ENCODE measurements at places on chromosomes 2 and 18.
A peak's percentile ranks its signal among the peaks of the same experiment; 100 is the strongest.

- no peak for DNase-seq
These were observed 507.1 kb downstream of the TMEM182 start for GRCh38 chr2:103268841-103269498.

DNA sequence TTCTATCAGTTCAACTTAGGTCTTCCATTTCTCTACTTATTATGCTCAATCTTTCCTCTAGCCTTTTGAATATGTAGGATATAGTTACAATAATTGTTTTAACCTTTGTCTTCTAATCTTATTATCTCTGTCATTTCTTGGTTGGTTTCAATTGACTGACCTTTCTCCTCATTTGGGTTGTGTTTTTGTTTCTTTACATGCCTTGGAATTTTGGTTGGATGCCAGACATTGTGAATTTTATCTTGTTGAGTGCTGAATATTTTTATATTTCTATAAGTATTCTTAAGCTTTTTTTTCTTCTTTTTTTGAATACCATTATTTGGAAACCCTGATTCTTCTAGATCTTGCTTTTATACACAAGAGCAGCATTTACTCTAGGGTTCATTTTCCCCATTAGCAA lies 30.7 kb upstream of the TMEM247 start:
- no peak for DNase-seq

- DNase-seq: no peak
These were observed 5.4 kb downstream of the RAB11FIP5 start for GRCh38 chr2:73107211-73107926.

DNA sequence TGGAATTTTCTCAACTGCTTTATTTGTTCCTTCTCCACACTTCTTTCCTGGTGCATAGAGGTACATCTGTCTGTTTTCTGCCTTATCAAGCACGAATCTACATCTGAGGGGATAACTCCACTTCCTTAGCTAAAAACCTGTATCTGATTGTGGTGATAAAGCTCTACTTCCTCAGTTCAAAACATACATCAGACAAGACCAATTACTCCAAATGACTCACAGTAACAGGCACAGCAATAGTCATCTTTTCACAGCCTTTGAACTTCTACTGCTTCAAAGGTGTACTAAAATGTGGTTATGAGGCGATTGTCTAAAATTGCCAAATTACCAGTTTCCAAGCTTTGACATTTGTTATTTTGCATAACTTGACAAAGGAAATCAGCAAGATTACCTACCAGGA lies 803.6 kb upstream of the ZEB2 start:
- DNase-seq: no peak

DNA sequence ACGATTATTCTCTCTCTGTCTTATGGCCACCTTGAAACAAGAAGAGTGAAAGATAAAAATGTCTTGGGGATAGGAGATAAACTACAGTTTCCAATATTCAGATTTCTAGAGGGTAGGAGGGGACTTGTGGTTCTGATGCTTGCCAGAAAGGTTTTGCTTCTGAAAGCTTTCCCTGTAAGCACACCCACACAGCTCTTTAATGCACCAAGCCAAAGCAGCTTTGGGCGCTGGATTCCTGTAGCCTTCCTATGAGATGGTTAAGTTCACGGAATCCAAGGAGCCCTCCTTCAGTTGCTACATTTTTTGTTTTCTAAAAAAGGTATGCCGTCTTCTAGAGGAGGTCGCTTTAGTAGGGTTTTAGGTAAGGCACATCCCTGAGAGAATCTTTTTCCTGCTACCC lies 4.9 kb downstream of the LRRTM1 start:
- no peak for DNase-seq

GRCh38 chr2:141186413-141187074 lies 944.3 kb downstream of the LRP1B start:
- no peak for DNase-seq

GRCh38 chr2:167607211-167607610 lies 640.2 kb downstream of the STK39 start:
- no peak for DNase-seq

DNA sequence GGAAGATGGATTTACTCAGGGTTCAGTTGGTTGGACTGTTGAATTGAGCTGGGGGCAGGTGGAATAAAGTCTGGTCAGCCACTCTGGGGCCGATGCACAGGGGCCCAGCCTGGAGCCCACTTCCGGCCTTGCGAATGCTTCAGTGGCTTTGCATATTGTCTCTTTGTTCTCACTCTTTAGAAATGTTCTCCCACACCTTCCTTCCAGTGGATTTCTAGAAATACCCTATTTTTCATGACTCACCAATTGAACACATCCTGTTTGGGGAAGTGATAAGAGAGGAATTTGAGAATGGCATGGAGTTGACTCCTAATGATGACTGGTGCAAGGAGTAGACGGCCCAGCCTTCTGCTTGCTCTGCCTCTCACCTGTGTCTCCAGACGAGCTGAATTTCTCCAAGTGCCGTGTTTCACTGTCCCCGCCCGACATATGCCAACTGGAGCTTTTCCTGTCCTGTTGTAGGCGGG lies 28.1 kb downstream of the ASAP2 start:
- peak; percentile 43 for DNase-seq

GRCh38 chr2:203728321-203728720 lies 21.9 kb downstream of the CD28 start:
- DNase-seq: no peak

GRCh38 chr2:115386465-115386864 lies 944.0 kb downstream of the DPP10 start:
- no peak for DNase-seq

GRCh38 chr2:189129971-189130370 lies 49.6 kb downstream of the COL5A2 start:
- no peak for DNase-seq

GRCh38 chr18:49756671-49757362 lies 56.5 kb downstream of the ACAA2 start:
- DNase-seq: no peak

DNA sequence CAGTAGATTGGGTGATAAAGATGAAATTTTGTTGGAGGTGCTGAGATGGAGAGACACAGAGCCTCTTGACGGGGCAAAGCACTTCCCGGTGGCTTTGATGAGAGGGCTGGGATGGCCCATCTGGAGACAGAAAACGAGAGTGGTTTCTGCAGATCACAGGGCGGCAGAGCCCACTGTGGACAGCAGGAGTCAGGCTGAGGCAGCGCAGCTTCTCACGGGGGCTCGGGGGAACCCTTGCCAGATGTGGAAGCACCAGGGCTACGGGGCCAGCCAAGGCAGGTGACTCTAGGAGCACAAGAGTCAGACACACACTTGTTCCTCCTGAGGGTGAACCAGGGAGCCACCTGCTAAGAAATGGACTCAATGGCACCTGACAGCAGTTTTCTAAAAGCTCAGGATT lies 78.5 kb downstream of the TPO start:
- no peak for DNase-seq

DNA sequence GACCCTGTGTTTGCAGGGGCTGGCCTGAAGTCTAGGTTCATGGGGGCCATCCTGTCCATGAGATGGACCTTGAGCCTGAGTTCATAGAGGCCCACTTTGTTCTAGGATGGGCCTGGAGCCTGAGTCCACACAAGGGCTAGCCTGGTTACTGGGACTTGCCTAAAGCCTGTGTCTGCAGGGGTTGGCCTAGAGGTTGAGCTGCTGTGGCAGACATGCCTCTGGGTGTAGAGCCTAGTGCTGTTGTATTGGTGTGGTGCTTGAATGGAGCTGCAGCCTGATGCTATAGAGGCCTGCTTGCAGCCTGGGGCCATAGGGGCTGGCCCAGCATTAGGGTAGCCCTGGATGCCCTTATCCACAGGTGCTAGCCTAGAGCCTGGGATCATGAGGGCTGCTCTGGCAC lies 23.9 kb upstream of the RASGRP3 start:
- DNase-seq: no peak

- DNase-seq: no peak
These were observed 24.7 kb downstream of the STEAP3 start for GRCh38 chr2:119248311-119248710.

DNA sequence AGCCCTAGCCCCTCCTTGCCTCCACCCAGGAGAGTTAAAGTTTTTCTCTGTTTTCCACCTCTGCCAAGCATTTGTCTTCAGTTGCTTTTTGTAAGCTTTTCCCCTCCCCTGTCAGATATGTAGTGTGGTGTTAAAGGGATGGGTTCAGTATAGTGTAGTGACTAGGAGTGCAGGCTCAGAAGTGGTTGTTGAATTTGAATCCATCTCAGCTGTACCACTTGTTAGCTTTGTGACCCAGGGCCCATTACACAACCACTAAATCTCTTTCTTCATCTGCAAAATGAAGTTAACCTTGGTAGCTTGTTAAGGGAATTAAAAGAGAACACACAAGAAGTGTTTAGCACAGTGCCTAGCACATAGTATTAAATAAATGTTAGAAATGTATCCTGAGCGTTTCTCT lies 56.9 kb downstream of the MAP3K20 start:
- no peak for DNase-seq

DNA sequence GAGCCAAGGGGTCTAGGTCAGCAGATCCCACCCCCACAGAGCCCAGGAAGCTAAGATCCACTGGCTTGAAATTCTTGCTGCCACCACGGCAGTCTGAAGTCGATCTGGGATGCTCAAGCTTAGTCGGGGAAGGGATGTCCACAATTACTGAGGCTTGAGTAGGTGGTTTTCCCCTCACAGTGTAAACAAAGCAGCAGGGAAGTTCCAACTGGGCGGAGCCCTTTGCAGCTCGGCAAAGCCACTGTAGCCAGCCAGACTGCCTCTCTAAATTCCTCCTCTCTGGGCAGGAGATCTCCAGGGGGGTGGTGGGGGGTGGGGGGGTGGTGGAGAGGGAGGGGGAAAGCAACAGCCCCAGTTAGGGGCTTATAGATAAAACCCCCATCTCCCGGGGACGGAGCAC lies 419.5 kb downstream of the NUP35 start:
- DNase-seq: peak; percentile 32
